ENCODE measurements at places on chromosomes 7 and 10.

DNA sequence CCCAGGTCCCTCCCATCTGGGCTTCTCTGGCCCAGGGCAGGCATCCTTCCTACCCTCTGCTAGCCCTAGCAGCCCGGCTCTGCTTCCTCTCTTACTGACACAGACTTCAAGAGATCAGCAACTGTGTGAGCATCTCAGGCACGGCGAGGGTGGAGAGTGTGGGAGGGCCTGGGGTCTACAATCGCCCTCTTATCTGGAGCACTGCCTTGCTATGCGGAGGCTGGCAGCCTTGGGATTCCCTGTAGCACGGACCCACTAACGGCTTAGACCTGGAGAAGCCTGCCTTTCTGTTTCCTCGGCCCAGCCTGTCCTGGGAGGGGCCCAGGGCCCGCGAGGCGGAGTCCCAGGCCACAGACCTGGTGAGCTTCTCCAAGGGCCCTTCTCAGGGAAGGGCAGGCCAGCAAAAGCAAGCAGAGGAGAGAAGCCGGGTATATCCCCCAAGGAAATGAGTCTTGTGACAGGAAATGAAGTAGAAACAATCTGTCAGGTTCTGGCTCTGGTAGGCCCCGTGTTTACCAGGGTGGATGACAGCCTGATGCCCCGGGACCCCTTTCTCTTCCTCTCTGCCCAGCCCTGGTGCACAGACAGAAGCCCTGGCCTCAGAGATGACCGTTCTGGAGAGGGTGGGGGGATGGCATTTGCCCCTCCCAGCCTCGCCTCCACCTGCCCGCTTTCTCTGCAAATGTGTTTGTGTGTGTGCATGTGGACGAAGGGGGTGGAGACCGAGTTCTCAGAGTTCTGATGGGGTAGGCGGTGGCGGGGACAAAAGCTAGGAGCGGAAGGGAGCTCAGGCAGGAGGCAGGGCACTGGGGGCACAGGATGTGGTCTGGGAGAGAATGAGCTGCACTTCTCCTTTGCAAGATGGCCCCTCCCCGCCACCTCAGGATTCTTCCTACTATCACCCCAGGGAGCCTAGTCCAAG lies 2.5 kb downstream of the LRCH4 start:
- peak; percentile 54 for DNase-seq

GRCh38 chr10:63466144-63466935 lies 563 bp upstream of the JMJD1C start:
- peak; percentile 73 for DNase-seq

GRCh38 chr10:80382989-80383388 lies 25.4 kb upstream of the PRXL2A start:
- peak; percentile 52 for DNase-seq

GRCh38 chr10:68559841-68560185 lies 324 bp upstream of the TET1 start:
- no peak for DNase-seq

DNA sequence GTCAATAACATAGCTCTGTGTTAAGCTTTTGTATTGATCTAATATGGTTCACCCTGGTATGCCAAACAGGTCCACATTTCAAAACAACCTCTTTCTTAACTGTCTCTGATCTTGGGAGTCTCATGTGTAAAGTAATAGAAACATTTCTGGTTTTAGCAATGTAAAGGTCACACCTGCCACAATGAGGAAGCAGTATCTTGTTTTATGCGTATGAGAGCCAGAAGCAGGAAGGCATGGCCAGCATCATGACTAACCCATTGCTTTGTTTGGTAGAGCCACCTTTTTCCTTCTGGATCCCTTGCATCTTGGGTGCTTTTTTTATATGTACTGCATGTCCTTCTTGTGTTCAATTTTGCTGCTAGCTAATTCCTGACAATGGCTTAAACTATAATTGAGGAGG lies 411.3 kb upstream of the SEMA3C start:
- DNase-seq = no peak

GRCh38 chr10:95445223-95445836 lies 115.8 kb downstream of the SORBS1 start:
- DNase-seq = peak; percentile 74

GRCh38 chr7:131103997-131104396 lies 223.7 kb upstream of the MKLN1 start:
- peak; percentile 57 for DNase-seq

- DNase-seq = no peak
These were observed 27.1 kb upstream of the STOX1 start for GRCh38 chr10:68800211-68800610.

DNA sequence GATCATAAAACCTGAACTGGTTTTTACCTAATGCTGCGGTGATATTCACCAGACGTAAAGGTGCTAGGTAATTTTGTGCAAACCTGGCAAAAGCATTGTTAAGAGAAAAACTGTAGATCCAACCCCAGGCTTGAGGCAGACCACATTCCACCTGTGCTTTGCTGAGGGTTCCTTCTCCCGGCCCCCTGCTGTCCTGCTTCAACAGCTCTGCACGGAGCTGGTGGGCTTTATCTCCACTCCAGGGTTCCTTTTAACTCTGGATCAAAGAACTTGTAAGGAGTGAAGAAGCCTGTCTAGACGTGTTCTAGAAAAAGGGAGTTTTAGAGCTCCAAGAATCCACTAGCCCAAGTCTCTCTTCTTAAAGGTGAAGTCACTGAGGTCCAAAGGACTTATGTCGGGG lies 87.5 kb upstream of the NMT2 start:
- no peak for DNase-seq

DNA sequence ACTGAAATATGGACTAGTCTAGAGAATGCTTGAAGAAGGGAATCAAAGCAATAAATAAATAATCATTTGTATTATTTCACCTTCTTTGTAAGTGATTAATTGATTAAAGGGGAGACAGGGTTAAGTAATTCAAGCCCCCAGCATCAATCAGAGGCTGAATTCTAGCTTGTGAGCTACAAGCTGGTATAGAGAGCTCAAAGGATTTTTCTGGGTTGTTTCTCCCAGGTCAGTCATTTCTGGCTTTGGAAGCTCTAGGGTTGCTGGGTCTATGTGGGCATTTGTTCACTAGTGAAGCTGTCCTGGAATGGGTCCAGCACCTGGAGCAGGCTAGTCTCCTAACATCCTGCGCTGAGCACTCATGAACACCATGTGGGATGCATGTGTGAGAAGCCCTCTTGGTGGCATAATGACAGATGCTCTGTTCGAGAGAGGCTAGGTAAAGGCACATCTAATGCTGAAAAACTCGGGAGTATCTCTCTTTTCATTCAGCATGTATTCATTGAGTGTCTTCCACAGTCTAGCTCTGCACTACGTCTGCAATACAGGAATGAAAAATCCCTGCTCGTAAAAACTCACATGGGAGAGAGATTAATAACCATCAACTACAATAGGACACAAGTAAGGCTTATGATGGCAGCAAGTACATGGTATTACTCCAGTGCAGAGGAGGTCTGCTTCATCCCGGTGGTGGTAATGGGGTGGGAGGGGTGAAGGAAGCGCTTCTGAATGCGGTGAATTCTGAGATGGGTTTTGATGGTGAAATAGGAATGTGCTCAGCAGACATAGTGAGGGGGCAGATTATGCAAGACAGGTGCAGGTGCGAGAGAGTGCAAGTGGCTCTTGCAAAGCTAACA lies 68.0 kb upstream of the NRP1 start:
- DNase-seq = no peak

GRCh38 chr7:46705386-46706255 lies 784.5 kb upstream of the IGFBP3 start:
- no peak for DNase-seq
